ENCODE measurements at places on chromosomes 6 and 20. TPM values are rescaled to one million over a fixed set of nuclear protein-coding genes. Genes with fewer than 3 reads are reported as not detected.

- DNase-seq: no peak
Measured at GRCh38 chr6:136706430-136706829, 85.8 kb downstream of the MAP3K5 start.

The RTEL1 gene
- 4.6 TPM for total RNA-seq

DNA sequence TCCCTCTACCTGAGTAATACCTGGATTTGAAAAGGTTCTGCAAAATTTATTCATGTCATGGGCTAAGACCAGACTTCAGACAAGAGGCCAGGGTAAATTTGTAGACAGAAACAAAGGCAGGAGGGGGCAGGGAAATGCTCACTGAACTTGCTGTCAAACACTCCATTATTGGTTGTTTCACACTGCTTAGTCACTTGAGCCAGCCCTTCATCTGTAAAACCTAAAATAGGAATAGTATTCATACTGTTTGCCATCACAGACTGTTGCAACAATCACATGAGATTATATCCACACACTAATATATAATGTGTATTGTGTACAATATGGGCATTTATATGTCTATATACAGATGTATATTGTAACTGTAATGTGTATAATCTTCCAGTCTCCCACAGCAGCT lies 6.5 kb upstream of the TINAG start:
- DNase-seq: no peak

DNA sequence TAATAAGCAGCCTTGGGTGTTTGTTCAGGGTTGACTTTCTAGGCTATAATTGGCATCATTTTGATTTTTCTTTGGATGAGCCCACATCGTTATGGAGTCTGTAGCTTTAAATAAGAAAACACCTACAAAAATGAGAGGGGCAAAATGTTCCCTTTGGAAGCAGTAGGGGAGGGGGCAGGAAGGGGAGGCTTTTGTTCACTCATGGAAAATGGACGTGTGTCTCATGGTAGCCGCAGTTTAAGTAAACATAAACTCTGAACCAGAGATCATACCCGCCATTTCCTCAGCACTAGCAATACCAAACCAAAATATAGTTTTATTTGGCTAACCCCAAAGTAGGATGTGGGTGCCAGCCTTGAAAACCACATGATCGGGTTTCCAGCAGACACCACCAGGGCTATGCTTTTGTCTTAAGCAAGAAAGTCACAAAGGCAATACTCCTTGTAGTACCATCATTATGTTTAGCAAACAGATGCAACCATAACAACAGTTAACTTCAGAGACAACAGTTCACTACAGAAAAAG lies 572.5 kb upstream of the JAG1 start:
- peak; percentile 92 for DNase-seq

The SCRT2 gene
- total RNA-seq: not detected

The IL17F gene
- total RNA-seq: not detected

The ISM1 gene
- total RNA-seq: under 0.01 TPM

DNA sequence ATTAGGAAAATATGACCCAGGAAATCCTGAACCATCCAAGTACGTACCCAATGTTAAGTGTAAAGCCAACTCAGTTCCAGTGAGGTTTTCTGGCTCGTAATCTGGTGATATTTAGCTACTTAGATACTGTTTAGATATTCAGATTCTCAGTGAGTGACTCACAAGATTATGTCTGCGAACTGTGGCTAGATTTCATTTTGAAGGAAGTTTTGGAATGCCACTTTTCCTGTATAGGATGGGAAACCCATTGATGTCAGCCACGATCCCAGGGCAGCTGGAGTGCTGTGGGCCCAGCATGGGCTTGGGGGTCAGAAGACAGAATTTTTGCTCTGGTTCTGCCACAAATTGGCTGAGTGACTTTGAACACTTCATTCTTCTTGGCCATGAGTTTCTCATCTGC lies 76.3 kb downstream of the TMEM170B start:
- peak; percentile 97 for DNase-seq

GRCh38 chr6:79064635-79065034 lies 13.4 kb downstream of the PHIP start:
- DNase-seq: no peak

The PPP1R16B gene
- total RNA-seq: 163 TPM

The TINAG gene
- not detected for total RNA-seq

DNA sequence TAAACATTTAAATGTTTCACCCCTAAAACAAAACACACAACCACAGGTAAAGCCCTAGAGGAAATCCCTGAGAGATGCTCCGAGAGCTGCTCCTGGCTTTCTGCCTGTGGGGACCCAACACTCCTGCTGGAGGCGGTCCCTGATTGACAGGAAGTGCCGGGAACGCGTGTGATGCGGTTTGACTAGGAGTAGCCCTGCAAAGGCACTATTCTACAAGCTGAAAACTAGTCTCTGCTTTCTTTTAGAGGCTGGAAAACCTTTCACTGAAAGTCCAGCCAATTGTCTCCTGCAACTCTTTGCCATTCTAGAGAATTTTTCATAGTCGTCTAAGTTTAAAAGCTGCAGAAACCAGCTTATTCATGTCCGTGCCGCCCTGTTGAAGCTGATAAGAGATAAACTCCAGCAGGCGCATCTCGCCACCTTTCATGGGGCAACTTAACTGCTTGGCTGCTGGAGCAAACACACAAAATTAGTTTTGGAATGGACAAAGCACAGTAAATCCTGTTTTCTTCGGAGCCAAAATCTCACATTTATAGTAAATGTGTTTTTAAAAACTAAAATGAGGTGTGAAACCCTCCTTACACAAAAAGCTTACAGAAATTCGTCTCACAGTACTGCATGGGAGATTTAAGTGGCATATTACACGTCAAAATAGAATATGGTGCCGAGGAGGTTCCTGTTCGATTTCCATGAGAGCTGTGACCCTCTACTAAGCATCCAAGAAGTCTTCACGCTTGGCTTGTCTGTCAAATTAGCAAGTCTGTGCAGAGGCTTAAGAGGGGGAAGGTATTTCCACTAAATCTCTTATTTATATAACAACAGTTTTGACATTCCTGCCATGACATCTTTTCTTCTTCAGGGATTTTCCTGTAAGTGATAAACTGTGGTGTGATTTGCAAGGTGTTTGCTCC lies 46.9 kb downstream of the DACT2 start:
- no peak for DNase-seq

GRCh38 chr6:107715550-107716321 lies 108.4 kb downstream of the SCML4 start:
- no peak for DNase-seq

DNA sequence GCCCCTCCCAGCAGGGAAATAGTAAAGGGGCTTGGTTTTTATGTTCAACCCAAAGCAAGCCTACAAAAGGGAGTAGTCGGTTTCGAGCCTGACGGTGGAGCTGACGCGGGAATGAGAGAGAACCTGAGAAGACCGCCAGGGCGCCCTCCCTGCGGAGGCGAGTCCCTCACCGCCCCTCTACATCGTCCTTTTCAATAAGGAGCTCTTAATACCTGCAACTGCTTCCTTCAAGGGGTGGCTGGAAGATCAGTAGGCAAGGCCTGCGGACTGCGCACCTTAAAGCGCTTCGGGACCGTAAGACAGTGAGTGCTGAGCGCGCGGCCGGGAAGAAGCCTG lies 709 bp upstream of the ZNF76 start:
- peak; percentile 62 for DNase-seq

- no peak for DNase-seq
Measured at GRCh38 chr6:74611220-74611619, 594.6 kb downstream of the COL12A1 start.

The PREX1 gene
- 33.1 TPM for total RNA-seq

The MICAL1 gene
- total RNA-seq: 12.5 TPM

DNA sequence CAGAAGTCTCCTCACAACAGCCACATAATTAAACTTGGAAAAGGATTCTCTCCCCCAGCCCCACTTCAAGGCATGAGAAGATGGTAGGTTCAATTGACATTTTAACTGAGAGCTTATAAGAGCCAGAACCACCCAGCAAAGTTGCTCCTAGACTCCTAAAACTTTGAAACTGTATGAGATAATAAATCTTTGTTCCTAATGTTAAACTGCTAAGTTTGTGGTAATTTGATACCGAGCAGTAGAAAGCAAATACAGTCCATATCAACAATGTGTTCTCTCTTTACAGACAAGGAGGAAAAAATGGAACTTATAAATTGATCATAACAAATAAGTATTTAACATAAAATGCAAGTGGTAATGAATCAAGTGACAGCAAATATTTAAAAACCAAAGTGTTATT lies 831.8 kb downstream of the MAFB start:
- no peak for DNase-seq

GRCh38 chr6:41271901-41272395 lies 14.5 kb downstream of the TREM1 start:
- DNase-seq: no peak
